Activated CD4-positive, alpha-beta T cell treated with anti-CD3 and anti-CD28 coated beads, Interleukin-10, Interleukin-2, amounts not matched to agents 100 ng/mL and 50 ng/mL, durations not matched to agents 16 hours and 8 hours (primary cell): ENCODE measurements at places on chromosomes 2 and 18.
A peak's percentile ranks its signal among the peaks of the same experiment; 100 is the strongest.

DNA sequence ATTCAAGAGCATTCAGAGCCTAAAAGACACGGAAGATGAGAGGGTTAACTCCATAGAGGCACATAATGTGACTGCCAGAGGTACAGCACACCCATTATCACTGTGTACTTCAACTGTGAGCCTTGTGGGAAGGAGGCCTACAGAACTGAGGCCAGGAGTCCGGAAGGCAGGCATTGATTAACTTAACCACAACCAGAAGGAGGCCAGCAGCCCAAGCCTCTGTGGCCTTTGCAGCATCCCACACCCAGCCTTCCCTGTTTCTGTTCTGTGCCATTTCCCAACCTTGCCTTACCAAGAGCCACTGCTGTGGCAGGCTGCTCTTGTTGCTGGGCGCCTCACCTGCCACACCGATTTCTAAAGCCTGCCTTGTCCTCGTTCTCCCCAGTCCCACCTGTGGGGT lies 27.2 kb downstream of the SIGLEC15 start:
- no peak for DNase-seq

GRCh38 chr18:7170292-7170691 lies 52.7 kb upstream of the LAMA1 start:
- DNase-seq: no peak

DNA sequence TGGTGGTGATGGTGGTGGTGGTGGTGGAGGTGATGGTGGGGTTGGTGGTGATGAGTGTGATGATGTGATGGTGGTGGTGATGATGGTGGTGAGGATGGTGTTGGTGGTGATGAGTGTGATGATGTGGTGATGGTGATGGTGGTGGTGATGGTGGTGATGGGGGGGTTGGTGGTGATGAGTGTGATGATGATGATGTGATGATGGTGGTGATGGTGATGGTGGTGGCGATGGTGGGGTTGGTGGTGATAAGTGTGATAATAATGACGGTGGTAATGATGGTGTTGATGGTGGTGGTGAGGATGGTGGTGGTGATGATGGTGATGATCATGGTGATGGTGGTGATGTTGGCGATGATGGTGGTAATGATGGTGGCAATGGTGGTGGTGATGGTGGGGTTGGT lies 67.7 kb downstream of the RRM2 start:
- DNase-seq: no peak

GRCh38 chr2:2879781-2880180 lies 497.8 kb downstream of the EIPR1 start:
- DNase-seq: no peak

DNA sequence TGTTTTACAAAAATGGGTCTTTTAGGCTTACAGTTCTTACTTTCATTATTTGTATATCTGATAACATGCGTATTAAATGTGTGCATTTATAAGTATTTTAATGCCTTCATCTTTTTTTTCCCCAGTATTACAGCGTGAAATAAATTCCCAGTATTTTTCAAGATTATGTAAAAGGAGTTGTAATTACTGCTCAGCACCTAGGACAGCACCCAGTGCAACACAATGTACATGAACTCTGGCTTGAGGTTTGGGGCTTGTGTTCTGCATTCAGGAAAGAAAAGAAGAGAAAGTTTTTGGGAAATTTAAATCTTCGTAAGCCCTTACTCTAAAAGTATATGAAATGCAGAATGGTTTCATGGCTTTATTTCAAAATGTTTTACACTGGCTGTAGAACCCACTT lies 16.7 kb downstream of the ZNF638 start:
- DNase-seq: no peak

GRCh38 chr2:31241625-31242270 lies 7.8 kb downstream of the EHD3 start:
- no peak for DNase-seq

GRCh38 chr18:2597639-2598038 lies 26.3 kb downstream of the NDC80 start:
- DNase-seq: no peak

DNA sequence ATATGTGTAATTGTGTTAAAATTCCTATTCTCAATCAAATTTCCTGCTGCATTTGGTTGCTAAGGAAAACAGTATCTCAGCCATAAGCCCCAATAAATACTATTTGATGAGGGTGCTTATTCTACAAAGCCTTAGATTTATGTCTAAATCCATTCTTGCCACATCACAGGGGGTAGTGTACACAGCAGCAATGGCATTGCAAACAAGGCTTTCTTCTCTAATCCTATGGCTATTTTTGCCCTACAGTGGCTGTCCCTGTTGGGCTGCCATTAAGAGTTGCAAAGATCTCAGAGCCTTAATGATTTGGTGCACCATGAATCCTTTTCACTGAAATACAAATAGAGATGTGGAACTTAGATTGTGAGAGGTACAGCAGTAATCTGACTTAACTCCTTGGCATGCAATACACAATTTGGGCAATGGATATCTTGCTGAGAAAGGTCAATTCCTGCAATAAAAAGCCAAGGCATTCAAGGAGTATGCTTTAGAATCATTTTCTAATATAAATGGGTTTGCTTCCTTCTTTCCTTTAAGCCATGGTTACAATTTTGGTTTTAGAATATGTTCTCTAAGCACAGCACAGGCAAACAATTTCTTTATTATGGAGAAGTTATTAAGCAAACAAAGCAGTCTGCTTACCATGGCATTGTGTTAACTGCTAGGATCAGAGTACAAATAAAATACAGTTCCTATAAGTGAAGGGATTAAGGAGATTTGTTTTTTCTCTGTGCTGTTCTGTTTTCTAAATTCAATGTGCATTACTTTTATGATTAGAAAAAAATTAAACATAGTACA lies 69.8 kb upstream of the CD302 start:
- DNase-seq: no peak

GRCh38 chr2:28552045-28552823 lies 56.4 kb downstream of the PLB1 start:
- no peak for DNase-seq

DNA sequence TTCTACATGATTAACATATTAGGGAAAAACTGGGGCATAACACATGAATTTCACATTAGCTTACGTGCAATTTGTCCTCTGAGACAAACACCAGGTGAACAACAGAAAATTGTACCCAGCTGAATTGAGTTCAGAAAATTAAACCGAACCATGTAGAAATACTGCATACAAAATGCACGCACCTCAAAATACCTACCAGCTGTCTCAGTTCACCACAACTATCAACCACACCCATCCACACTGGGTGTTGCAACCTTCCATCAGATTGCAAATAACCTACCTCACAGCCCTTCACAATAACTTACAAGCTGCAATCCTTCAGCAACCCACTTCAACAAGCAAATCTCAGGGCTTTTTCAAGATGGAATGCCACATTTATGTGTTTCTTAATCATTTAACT lies 55.9 kb downstream of the UNC50 start:
- peak; percentile 76 for DNase-seq

GRCh38 chr2:142940606-142941223 lies 63.3 kb downstream of the KYNU start:
- DNase-seq: no peak

DNA sequence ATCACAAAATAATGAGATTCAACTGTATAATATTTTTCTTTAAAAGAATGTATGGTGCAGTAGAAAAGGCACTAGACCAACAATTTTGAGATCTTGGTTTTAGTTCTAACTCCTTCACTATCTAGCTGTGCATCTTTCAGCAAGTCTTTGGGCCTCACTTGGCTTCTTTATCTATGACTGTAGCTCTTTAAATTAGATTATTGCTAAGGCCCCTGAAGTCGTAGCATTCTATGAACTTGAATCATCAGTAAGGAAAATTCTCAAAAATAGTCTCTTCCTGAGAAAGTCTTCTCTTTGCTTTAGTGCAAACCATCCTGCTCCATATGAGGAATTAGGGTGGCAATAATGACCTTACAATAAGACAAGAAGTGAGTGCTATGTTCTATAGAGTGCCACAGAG lies 140.4 kb downstream of the FTCDNL1 start:
- DNase-seq: no peak

GRCh38 chr18:59228351-59228750 lies 8.4 kb downstream of the GRP start:
- DNase-seq: no peak

DNA sequence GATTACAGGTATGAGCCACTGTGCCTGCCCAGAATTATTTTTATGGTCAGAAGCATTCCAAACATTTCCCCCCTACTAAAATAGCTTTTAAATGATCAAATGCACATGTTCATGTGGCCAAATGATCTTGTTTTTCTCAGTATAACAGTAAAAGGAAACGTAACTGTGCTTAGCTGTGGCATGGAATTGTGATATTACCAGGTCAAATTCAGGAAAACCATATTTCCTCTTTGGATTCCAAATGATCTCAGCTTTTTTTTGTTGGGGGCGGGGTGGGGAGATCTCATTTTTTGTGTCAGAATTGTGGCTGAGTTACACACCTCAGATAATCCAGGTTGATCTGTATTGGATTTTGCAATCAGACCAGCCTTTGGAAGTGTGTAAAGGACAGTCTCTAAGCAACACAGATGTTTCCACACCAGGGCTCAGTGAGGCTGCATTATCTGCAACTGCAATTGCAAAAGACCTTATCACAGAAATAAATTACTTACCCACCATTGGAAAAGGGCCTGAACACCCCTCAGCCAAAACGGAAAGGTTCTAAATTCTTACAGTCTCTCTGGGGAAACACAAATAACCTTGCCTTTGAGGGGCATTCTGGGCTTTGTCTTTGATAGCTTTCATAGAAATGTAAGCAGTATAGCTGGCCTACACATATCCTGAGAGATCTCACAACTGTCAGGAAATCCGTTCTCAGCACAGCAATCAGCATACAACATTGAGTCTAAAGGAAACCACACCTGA lies 8.4 kb downstream of the CASP10 start:
- peak; percentile 50 for DNase-seq

DNA sequence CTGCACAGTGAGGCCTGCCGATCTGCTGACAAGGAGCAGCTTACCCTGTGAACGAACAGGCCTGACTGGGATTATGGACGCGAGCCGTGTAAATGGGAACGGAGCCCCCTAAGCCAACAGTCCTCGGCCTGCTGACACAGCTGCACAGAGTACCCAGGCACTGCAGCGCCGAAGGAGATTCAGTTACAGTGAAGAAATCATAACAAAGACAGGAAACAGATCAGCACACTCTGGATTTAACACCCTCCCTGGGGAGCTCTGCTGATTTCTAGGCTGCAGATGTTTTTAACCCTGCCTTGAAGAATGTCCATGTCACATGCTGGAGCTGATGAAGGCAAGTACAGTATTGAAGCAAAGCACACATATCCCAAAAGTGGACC lies 43.4 kb downstream of the COLEC12 start:
- DNase-seq: no peak

DNA sequence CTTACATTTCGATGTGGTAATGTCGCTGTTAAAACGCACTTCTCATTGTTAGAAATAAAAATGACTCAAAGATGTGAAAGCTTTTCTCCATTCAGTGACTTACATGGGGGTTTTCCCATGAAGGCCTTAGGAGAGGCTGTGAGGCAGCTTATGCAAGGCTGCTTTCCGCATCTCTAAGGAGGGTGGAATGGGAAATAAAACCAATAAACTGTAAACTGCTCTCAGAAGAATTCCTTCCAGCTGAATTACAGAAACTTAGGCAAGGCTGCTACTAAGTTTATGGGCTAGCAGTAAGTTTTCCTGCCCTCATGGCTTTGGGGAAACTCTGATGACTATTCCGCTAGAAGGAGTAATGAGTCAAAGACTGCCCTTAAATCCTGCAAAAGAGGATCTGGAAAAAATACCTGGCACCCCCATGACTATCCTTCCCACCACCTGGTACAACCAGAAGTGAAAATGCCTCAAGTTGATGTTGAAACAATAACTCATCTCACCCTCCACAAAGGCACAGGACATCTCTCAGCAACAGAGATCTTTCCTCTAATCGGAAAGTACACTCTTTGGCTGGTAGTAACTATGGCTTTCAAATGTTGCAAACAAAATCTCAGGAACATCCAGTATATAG lies 97.7 kb upstream of the SMAD7 start:
- no peak for DNase-seq

DNA sequence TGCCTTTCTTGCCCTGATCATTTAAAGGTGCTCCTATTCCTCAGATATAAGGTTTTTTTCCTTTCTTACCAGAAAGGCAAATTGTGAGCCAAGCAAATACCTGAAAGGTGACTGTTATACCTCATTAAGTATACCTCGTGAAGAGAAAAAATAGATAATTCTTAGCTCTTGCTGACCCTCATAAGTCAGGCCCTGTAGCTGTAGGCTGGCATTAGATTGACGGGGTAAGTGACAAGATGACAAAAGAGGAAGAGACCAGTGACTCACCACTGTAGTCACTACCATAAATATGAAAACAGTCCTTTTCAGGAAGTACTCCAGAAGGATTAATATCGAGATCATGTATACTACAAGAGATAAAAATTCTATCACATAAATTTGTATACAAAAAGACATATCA lies 104.6 kb downstream of the PTPN4 start:
- DNase-seq: peak; percentile 30

DNA sequence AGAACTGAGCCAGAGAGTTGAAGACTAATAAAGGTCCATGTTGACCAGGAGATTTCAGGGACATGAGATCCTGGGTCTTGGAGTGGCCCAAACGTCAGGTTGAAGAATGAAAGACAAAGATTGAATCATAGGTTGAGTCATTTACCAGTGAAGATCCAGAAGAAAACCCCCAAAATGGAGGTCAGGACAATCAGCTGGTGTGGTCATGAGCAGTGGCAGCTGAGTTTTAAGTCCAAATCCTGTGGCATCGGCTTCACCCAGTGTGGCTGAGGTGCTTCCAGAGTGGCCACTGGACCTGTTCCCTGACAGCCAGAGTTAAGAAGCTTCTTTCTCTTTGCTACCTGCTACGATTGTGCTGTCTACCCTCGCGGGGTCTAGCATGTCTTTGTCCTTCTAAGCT lies 234.0 kb downstream of the BCL2 start:
- no peak for DNase-seq

DNA sequence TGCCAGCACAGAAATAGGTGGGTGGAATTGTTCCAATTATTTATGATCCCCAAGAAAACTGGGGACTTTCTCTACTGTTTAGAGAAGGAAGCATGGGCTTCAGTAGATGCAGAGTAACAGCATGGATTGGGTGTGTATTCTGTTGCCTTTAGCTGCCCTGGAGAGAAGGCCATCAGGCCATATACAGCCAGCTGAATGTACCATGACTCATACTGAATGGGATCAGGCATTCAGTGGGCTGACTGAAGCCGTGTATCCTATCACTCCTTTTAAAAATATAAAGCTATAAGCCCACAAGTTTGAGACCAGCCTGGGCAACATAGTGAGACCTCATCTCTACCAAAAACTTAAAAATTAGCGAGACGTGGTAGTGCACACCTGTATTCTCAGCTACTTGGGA lies 16.7 kb upstream of the PLEKHM3 start:
- DNase-seq: no peak

DNA sequence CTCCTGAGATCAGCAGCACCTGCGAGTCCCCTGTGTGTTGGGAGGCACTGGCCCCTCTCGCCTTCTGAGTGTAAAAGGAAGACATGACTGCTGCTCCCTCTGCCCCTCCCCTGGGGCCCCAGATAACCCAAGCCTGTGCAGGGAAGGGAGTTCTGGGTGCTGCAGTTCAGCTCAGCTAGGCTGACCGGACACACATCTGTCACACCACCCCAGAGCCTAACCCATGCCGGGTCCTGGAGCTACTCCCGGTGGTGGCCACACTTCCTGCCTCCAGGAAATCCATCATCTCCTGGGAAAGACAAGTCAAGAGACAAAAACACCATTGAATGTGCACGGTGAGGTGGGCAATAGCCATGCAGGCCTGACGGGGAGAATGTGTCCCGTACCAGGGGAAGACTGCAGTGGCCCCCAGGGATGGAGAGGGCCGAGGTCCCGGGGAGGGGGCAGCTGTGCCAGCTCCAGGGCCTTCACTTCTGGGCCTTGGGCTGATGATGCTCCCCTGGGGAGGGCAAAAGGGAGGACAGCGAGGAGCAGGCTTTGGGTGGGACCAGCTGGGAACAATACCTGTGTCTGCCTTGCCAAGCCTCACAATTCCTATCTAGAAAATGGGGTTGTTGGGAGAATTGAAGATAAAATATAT lies 210.6 kb downstream of the TFCP2L1 start:
- no peak for DNase-seq
